ENCODE measurements at places on chromosomes 12 and 14.

GRCh38 chr14:57884175-57884574 is 18.3 kb upstream of the SLC35F4 start:
- DNase-seq, result no peak

- DNase-seq, result peak; percentile 44
Observed at GRCh38 chr12:113214895-113215400, 6.3 kb upstream of the TPCN1 start.

DNA sequence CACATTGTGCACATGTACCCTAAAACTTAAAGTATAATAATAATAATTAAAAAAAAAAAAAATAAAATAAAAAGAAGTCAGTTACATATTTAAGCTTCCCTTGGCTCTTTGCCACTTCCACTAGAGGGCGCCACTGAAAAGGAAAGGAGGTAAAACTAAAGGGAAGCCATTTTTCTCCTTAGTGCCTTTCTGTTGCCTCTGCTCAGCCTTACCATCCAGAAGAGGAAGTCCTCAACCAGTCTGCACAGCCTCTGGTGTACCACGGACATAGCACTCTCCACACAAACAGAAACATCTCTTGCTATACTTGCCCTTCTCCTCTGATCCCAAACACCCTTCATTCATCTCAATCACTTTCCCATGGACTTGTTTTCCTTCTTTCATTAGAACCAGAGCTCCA is 169.0 kb upstream of the EEA1 start:
- DNase-seq, result peak; percentile 3

- DNase-seq, result peak; percentile 91
Observed at GRCh38 chr14:82710267-82710841, 1176.7 kb upstream of the SEL1L start.

DNA sequence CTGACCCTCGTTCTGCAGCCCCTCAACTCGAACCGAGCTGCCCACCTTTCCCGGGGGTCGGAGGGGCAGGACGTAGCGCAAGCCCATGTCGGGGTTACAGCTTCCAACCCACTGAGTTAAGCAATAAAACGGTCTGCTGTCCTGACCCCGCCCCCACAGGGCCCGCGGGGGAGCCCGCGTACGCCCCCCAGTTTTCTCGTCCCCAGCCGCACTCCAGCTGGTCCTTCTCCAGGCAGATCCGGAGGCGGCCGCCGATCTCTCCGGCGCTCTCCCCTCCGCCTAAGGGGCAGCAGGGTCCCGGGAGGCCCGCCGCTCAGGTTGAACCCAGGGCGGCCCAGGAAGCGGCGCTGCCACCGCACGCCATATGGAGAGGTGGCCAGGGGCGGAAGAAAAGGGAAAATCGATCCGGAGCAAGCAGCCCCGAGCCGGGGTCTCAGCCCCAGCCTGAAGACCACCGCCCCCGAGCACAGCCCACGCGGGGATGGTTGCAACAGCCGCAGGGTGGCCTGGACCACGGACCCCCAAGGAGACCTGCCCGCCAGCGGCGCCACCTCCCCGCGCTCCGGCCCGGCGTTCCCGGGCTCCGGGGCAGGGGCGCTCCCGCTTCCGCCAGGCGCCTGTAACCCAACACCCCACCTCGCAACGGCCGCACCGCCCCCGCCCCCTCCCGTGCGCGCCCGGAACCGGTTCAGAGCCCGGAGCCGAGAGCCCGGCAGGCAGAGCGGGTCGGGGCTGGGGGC is 760 bp downstream of the ACTN1 start:
- DNase-seq, result no peak

GRCh38 chr14:105084741-105085571 is 19.7 kb upstream of the GPR132 start:
- no peak for DNase-seq

GRCh38 chr12:24879644-24880043 is 69.3 kb downstream of the BCAT1 start:
- DNase-seq, result no peak

DNA sequence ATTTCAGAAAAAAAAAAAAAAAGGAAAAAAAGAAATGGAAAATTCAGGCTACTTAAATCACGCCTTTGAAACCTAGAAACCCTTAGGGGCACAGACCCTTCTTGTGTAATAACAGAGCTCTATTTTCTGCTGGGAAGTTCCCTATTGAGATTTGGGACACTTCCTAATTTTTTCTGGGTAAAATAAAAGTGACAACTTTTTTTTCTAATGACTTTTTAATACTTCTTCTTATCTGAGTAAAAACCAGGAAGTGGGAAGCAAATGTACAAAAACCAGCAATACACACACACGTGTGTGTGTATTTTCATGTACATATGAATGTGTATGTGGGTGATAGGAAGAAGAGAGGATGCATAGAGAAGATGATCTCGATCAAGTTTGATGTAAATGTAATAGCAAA is 35.8 kb downstream of the ETV6 start:
- no peak for DNase-seq

Measured in skin of body (tissue), 3 donors.